ENCODE measurements at places on chromosomes 3 and 15.

DNA sequence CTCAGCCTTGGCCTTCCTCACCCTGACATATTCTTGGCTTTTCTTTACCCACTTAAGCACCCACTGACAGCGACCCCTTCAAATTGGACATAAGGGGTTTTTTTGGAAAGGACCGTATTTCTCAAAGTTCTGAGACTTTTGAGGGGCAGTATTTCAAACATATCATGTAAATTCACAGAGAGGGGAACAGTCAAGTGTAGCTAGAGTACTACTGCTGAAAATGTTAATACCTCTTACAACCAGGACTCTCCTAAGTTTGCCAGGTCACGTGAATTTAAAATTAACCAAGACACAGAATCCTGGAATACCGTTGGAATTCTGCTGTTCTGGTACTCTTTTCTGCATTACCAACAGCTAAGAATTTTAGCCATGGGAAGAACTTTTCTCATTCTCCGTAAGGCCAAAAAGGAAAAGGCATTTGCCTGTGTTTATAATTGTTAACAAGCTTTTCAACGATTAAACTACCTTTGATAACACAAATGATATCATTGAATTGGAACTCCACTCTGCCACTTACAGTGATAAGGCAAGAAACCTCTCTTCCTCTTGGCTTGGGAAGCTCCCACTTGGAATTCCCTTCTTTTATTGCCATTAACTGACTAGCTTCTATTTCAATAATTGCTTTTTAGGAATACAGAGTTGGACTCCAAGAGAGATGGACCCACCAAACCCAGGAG lies 597 bp upstream of the GBE1 start:
- DNase-seq: no peak

DNA sequence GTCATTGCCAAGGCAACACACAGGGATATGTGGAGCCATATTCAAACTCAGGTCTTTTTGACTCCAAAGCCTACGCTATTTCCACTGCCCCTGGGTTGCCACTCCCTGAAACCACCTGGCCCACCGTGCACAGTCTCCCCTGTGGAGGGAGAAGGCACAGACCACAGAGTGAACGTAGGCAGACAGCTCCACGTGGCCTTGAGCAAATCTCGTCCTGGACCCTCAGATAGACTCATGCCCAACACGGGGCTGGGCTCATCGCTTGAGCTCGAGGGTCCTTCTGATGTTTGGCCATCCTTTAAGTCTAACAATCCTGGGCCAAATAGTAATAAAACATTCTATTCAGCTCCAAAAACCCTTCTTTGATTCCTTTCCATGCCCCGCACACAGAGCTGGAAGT lies 72.0 kb downstream of the CPN2 start:
- no peak for DNase-seq

DNA sequence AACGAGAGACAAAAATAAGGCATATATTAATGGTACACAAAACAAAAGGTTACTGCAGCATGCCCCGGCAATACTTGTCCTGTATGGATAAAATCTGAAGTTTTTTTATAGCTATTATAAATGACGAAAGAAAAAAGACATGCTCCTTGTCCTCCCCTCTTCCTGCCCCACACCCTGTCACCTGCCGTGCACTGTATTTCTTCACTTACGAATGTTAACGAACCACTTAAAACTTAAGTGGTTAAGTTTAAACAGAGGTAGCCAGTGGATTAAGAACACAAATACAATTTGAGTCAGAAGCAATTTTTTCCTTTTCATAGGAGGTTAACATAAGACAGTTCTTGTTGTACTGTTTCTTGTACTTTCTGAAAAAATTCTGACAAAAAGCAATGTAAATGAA lies 799.1 kb upstream of the NECTIN3 start:
- no peak for DNase-seq

DNA sequence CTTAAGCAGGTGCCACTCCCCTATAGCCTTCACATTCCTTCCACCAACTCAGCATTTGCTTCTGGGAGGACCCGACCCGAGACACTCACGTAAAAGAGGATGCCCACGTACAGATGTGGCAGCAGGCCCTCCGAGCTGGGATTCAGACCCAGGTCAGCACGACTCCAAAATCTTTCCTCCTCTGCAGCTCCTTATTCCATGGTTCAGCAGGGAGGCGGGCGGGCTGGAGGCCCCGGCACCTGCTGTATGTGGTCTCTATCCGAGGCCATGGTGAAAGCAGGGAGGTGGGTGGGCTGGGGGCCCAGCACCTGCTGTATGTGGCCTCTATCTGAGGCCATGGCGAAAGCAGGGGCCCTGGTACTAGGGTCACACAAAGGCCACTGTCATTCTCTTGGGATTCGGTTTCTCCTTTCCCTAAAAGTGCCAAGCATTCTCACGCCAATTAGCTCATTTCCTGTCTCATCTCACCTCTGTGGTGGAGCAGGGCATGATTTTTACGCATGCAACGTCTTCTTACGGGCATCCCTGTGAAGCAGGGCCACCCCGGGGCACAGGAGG lies 5.9 kb upstream of the MUC4 start:
- no peak for DNase-seq

DNA sequence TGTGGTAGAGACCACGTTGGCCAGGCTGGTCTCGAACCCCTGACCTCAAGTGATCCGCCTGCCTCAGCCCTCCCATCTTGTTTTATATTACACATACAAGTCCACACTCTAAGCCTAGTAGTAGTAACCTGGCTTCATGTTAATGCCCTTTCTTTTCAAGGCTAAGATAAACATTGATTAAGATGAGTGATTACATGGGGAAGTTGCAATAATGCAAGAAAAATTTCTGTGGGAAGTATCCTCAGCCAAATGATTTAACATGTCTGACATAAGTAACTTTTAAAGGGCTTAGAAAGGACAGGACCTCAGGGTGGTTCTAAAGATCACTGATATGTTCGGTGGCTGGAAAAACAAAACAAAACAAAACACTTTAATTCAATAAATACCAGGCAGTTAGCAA lies 72.1 kb downstream of the SFMBT1 start:
- DNase-seq: no peak

GRCh38 chr3:10875914-10876313 lies 59.9 kb downstream of the SLC6A11 start:
- no peak for DNase-seq

GRCh38 chr3:187049462-187050101 lies 89.7 kb downstream of the RPL39L start:
- DNase-seq: no peak

DNA sequence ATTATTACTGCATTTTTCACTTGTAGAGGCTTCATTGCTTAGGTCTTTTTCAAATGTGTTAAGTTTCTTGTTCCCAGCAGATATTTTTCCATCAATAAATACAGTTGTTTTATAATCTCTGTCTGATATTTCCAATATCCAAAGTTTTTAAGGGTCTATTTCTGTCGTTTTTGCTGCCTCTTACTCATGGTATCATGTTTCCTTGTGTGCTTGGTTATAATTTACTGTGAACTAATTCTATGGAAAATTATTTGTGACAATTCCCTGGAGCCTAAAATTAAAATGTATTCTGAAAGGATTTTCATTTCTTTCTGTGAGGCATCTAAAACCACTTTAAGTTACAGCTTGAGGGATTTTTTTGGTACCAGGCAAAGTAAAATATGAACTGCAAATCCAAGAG lies 17.5 kb downstream of the TBC1D5 start:
- DNase-seq: no peak

DNA sequence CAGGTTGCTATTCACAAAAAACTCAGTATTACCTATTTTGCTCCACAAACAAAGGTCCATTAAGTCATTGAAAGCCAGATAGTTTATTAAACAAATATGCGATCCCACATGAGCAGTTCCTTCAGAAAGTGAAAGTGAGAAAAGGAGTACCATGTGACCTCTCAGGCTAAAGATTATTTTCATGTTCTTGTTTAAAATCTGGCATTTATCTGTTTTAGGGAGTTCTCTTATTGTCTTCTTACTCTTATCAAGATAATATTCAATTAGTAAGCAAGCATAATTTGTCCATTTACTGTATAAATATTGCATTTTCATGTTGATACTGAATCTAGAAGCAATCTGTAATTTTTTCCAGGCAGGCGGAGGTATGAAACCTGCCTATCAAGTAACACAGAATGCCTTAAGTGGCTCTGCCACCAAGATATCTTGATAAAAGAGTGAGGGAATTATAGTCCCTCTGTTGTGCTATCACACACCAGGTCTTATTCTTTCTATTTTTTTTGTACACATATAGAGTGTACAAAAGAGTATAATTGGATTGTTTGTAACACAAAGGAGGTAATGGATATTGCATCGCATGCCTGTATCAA lies 20.1 kb upstream of the PLSCR5 start:
- DNase-seq: no peak

GRCh38 chr15:62902821-62903220 lies 139.7 kb upstream of the TPM1 start:
- no peak for DNase-seq

DNA sequence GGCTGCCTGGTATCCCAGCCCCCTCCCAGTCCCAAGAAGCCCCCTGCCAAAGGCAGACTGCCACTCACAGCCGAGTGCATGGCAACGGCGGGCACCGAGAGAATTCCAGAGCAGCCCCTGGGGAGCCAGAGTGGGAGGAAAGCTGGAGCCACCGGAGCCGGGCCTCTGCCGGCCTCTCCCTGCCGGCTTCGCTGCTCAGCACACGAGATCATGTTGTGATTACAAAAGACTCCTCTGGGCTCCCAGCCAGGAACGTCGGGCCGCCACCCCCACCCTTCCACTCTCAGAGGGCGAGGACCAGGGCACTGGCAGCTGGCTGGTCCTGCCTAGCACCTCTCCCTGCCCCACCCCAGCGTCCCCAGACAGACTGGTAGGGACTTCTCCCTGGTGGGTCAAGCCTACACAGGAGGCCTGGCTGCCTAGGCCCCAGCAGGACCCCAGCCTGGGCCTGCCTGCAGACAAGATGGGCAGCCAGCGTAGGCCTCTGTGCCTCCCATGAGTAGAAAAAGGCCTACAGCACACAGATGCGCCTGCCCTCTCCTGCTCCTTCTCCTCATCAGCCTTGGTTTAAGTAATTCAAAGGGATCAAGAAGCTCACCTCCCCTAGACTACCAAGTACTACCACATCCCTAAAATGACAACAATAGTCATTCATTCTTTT lies at the start of gene CCDC9B:
CCDC9B (minus strand) TSS at position 200 of the 661 bp plus-strand sequence; CDS start at position 80, 120 bp downstream.
- DNase-seq: no peak

- DNase-seq: no peak
Observed at GRCh38 chr3:52596658-52597265, 60.4 kb downstream of the UQCC5 start.

Data from memory B cell (primary cell).